C1 segment of cervical spinal cord (tissue), 14 donors: ENCODE measurements at places on chromosomes 5 and 9.

DNA sequence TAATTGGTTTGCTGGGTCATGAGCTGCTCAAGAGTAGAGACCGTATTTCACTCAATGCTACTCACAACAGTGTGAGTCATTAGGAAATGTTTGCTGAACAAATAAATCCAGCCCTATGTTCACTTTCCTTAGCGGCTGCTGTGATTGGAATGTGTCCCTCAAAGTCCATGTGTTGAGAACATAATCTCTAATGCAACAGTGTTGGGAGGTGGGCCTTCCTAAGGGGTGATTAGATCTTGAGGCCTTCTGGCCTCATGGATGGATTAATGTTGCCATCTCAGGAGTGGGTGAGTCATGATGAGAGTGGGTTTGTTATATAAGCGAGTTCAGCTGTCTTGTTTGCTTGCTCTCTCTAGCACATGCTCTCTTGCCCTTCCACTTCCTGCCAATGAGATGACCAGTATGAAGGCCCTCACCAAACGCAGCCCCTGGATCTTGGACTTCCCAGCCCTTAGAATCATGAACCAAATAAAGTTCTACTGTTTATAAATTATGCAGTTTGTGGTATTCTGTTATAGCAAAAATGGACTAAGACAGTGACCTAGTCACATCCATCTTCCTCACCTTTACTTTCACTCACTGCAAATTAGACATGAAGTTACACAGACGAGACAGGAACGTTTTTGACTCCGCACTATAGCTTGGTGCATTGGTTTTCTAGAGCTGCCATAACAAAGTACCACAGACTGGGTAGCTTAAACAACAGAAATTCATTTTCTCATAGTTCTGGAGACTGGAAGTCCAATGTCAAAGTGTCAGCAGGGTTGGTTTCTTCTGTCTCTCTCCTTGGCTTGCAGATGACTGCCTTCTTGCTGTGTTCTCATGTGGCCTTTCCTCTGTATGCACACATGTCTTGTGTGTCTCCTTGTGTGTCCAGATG, 50.9 kb upstream of the FAM169A start:
- no peak for DNase-seq

- no peak for DNase-seq
Measured at GRCh38 chr5:143235423-143235822, 168.1 kb downstream of the NR3C1 start.

- no peak for DNase-seq
Measured at GRCh38 chr5:9468060-9468388, 77.9 kb downstream of the SEMA5A start.

- no peak for DNase-seq
Measured at GRCh38 chr5:113427871-113428574, 6.8 kb downstream of the TSSK1B start.

- DNase-seq = no peak
Measured at GRCh38 chr9:112787978-112788377, 37.4 kb downstream of the SNX30 start.

GRCh38 chr5:1789834-1790471, 9.7 kb downstream of the MRPL36 start:
- no peak for DNase-seq

DNA sequence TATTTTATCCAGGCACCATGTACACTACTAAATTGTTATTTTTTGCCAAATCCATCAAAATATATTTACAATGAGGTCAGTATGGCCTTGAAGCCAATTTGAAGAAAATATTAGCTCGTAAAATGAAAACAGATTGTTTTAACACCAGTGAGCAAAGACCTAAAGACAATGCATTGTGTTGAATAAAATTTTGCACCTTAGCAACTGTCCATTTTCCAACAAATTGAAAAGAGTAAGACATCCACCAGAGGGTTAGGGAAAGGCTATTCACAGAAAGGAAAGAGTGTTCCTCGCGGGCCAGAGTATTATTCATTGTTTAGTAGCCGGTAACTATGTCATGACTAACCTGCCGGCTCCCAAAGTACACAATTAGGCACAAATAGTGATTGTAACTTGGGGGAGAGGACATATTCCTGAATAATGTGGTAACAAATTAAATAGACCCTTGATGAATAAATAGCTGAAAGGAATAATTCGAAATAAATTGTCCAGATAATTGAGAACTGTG, 213.3 kb downstream of the DNAH5 start:
- DNase-seq = no peak

- DNase-seq = no peak
Measured at GRCh38 chr5:74575741-74576538, 64.6 kb downstream of the ENC1 start.

- no peak for DNase-seq
Measured at GRCh38 chr9:6758248-6758497, 400 bp downstream of the KDM4C start.

DNA sequence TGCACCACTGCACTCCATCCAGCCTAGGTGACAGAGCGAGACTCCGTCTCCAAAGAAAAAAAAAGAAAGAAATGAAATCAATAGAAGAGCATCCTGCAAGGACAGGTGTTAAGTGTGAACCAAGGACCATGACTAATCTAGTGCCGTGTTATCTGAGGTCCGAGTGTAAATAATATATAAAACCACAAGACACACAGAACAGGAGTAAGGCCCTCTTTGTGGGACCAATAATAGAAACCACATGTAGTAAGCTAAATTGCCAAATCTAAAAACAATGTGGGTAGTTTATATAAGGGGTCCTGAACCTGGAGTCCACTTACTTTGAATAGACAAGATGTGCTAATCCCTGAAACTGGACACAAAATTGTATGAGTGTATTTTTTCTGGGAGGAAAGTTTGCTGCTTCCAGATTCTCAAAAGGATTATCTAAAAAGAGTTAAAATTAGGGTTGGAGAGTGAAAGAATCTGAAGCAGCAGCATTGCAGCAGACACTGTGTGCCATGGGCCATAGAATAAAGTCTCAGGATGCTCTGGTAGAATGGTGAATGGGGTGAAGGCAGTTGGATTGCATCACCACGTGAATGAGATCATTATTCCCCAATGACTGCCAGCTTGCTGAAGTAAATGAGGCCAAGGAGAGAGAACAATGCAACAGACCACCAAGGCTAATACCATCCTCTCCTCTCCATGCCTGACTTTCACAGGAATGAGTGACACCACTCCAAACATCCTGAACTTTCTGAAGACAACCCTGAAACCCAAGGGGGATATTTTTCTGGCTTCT, 222.7 kb downstream of the DCP2 start:
- no peak for DNase-seq
